ENCODE measurements at places on chromosomes 4 and X. TPM values are rescaled to one million over a fixed set of nuclear protein-coding genes. Genes with fewer than 3 reads are reported as not detected.

Gene IL13RA1
- 20.3 TPM for polyA plus RNA-seq

GRCh38 chr4:56251556-56251955, 135.7 kb downstream of the AASDH start:
- no peaks in the 10 kb centered on the region for H3K36me3 ChIP-seq
- no peak overlapping the region for H3K27ac ChIP-seq
- H3K27me3 ChIP-seq: no peaks in the 10 kb centered on the region

DNA sequence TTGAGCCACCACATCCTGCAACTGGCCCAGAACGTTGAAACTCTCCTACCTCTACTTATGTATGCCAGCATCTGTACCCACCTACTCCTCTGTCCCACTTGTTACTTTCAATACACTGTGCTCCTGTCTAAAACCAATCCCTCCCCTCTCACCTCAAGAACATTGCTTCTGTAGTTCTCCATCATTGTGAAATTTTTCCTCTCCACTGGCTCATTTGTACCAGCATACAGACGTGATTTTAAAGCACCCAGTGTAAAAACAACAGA, 25.5 kb upstream of the USO1 start:
- no peak overlapping the region for H3K27ac ChIP-seq
- H3K4me1 ChIP-seq: peaks cover 6% of the 10 kb centered on the region
- no peaks in the 10 kb centered on the region for H3K36me3 ChIP-seq

- H3K27me3 ChIP-seq: peaks cover 77% of the 10 kb centered on the region
- peaks cover 71% of the 10 kb centered on the region for H3K4me1 ChIP-seq
- H3K27ac ChIP-seq: no peak overlapping the region
- no peak for DNase-seq
- H3K36me3 ChIP-seq: no peaks in the 10 kb centered on the region
- H3K4me3 ChIP-seq: no peak overlapping the region
Observed at GRCh38 chrX:40150503-40150902, 52.7 kb upstream of the BCOR start.

Gene SPACA5
- not detected for polyA plus RNA-seq

Gene APBB2
- polyA plus RNA-seq: 23.4 TPM

Gene MAGEA2
- polyA plus RNA-seq: 0.39 TPM

- H3K4me1 ChIP-seq: no peaks in the 10 kb centered on the region
- H3K27me3 ChIP-seq: no peaks in the 10 kb centered on the region
- no peak overlapping the region for H3K27ac ChIP-seq
- H3K4me3 ChIP-seq: no peak overlapping the region
- no peaks in the 10 kb centered on the region for H3K36me3 ChIP-seq
Observed at GRCh38 chr4:10605031-10605430, 79.5 kb downstream of the CLNK start.

- H3K36me3 ChIP-seq: no peaks in the 10 kb centered on the region
- DNase-seq: no peak
- H3K4me1 ChIP-seq: no peaks in the 10 kb centered on the region
- no peaks in the 10 kb centered on the region for H3K27me3 ChIP-seq
Observed at GRCh38 chr4:168771251-168771650, 238.8 kb downstream of the CBR4 start.

Gene CNGA2
- polyA plus RNA-seq: not detected

DNA sequence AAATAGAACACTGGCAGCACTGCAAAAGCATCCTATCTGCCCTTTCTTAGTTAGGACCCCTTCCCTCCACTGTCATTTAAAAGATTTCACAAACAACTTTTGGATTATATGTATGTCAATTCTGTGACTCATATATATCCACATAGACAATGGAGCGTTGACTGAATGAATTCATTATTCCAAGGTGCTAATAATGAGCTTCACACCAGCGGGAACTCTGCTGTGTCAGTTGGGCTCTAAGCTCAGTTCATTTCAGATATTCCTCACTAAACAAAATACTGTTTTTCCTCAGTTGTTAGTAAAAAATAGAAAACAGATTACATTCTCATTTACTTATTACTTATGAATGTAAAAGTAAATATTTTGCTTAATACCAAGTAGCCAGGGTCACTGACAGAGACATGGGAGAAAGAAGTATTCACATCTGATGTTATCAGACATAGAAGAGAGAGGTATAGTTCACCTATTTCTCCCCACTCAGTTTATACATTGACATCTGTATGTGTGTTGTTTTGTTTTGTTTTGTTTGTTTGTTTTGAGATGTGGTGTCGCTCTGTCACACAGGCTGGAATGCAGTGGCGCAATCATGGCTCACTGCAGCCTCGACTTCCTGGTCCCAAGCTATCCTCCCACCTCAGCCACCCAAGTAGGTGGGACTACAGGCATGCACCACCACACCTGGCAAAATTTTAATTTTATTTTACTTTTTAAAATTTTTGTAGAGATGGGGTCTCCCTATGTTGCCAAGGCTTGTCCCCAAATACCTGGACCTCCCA, 10.9 kb downstream of the NFKB1 start:
- no peak overlapping the region for H3K4me3 ChIP-seq

Gene MMAA
- 11.1 TPM for polyA plus RNA-seq

DNA sequence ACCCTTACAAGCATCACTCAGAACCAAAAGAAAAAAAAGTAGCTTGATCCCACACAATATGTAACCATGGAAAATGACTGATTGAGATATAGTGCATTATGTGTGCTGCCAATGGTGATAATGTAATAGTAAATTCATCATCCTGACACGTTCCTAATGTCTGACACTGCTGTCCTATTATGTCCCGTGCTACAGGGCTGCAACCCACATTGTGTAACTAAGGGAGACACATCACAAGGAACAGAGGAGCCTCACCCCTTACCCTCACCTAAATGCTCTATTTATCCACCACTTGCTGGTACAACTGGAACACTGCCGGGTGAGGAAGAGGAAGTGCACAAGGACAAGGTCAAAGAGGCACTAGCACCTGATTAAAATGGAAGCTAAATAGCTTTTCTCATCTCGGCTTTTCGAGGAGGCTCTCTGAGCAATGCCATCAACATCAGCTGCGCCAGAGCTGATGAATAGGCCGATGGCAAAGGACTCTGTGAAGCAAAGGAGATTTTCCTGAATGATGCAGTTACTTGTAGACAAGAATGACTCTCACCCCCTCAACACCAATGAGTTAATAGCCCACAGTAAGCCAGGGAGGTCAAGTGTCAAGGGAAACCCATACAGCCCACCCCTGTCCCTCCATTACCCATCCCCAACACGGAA, 181.6 kb downstream of the HNRNPD start:
- H3K4me1 ChIP-seq: no peaks in the 10 kb centered on the region
- H3K27ac ChIP-seq: no peak overlapping the region
- H3K36me3 ChIP-seq: no peaks in the 10 kb centered on the region
- H3K4me3 ChIP-seq: no peak overlapping the region
- no peaks in the 10 kb centered on the region for H3K27me3 ChIP-seq

- no peaks in the 10 kb centered on the region for H3K4me1 ChIP-seq
- H3K4me3 ChIP-seq: no peak overlapping the region
- DNase-seq: no peak
- no peak overlapping the region for H3K27ac ChIP-seq
- H3K36me3 ChIP-seq: no peaks in the 10 kb centered on the region
Observed at GRCh38 chrX:31449081-31449480, 377.2 kb upstream of the FTHL17 start.

DNA sequence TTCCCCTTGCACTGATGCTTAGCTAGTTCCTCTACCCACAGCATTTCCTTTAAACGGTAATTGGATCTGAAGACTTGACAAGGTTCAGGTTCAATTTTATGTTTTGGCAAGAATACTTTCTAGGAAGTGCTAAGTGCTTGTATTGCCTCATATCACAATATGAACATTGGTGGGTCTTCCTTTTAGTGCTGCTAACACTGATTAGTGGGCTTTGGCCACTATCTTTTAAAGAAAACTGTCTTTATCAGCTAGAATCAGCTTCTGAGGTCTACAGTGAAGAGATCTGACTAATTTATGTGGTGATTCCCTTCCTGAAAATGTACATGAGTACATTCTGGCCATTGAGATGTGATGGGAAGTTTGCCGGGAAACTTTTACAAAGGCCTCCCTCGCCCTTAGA, 316.7 kb upstream of the KLF3 start:
- H3K36me3 ChIP-seq: no peaks in the 10 kb centered on the region
- H3K4me1 ChIP-seq: no peaks in the 10 kb centered on the region
- H3K27me3 ChIP-seq: no peaks in the 10 kb centered on the region
- no peak for DNase-seq
- no peak overlapping the region for H3K27ac ChIP-seq

DNA sequence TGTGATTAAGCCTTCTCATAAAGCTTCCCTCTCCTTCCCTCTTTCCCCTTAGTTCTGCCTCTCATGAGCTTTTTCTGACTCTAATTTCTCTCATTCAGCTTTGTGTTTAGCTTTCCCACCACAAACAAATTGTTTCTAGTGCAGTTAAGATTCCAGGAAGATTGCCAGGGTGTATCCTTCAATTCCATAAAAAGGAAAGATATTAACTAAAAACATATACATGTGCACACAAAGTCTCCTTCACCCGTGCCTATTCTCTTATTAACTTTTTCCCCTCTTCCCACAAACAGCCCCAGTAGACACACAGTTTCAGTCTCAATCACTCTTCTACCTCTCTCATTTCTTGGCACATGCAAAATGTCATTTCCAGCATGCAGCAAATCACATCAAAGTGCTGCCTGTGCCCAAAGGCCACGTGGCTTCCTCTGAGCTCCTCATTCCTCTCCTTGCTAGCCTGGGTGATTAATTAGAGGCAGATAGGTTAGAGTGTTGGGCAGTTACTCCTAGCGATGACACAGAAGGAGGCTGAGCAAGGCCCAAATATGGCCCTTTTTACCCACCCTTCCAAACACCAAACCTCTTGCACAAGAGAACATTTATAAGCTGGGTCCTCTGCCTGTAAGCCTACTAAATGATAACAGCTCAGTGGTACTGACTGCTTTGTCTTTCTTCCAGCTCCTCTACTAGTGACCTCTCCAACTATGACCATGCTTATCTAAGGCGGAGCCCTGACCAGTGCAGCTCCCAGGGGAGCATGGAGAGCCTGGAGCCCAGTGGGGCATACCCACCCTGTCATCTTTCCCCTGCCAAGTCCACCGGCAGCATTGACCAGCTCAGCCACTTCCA, 159.6 kb downstream of the SOWAHB start:
- H3K27ac ChIP-seq: peak overlapping the region; percentile 60
- H3K4me3 ChIP-seq: no peak overlapping the region
- no peaks in the 10 kb centered on the region for H3K36me3 ChIP-seq
- H3K27me3 ChIP-seq: no peaks in the 10 kb centered on the region
